Breast epithelium (tissue), 4 donors: ENCODE measurements at places on chromosomes 2 and 18.

GRCh38 chr2:177783835-177784744, 288.5 kb downstream of the PDE11A start:
- DNase-seq: no peak

GRCh38 chr2:240302933-240303595, 132.4 kb upstream of the GPC1 start:
- DNase-seq: no peak

DNA sequence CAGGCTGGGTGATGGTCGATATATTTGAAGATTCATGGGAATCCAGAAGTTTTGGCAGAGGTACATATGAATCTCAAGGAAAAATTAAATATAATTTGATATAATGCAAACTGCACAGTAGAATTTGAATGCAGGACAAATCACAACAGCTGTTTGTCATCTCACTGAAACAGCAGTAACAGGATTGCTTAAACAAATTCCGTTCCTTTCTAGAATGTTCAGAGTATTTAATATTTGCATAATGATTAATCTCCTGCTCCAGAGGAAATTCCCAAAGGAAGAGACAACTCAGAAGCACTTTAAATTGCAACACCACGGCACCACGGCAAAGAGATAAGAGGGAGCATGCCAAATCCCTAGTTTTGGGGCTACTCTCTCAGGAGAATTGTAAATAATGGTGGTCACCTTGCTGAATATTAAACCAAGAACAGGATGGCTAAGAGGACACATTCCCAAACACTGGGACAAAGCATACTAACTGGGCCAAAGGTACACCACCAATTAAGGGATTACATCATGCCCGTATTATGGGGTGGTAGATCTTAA, 67.8 kb upstream of the MAP4K3 start:
- no peak for DNase-seq

- no peak for DNase-seq
These were observed 99.2 kb upstream of the ITGA4 start for GRCh38 chr2:181357979-181358378.

- no peak for DNase-seq
These were observed 352.3 kb downstream of the PARD3B start for GRCh38 chr2:204897561-204897960.

DNA sequence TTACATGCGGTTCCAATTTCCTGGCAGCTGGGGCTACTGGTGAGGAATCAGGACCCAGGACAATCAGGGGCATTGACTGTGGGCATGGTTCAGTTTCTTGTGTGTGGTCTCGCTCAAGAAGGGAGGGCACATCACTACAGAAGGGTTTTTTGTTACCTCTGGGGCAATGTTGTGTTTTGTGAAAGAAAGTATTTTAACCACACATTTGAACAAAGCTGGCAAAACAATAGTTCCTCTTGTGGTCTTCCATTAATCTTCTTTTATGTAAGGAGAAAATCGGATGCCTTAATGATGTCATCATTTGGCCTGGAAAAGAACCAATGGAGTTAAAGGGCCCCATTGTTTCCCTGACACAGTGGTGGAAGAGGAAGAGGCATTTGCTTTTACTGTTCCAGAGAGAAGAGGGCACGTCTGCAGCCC, 197.4 kb downstream of the SH3BP4 start:
- DNase-seq: no peak

- DNase-seq: no peak
These were observed 61.4 kb downstream of the XDH start for GRCh38 chr2:31353179-31353578.

DNA sequence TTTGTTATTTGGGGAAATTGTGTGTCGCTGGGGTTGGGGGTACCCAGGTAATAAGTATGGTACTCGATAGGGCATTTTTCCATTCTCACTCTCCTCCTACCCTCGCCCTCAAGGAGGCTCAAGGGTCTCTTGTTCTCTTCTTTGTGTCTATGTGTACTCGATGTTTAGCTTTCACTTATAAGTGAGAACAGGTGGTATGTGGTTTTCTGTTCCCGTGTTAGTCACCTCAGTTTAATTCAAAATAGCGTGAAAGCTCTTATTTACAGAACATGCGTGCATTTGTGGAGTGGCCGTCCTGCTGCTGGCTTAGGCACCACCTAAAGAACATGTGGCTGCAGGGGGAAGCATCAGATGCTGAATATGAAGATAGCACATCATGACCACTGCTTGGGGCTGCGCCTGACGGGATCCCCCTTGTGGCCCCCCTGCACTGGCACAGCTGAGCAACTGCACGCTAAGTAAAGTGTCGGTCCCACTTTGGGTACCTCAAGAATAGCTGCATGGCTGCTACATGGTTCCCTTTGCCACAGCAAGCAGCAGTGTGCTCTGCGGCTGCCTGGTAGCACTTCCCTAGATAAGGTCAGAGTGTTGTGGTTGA, 569.0 kb downstream of the DCDC2C start:
- no peak for DNase-seq

DNA sequence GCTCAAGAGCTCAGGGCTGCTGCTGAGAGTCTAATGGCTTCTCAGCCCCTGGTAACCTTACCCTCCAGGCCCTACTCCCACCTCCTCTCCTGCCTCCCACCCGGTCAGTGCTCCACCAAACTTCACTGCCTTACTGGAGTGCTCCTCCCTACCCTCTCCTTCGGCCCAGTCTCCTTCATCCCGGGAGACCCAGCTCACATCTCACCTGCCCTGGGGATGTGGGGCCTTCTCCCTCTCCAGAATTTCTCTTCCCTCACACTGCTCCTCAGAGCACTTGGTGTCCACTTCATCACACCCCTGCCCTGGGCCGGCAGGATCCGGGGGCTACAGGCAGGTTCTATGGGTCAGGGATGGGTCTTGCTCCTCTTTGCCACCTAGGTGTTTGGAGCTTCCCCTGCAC, 21.6 kb downstream of the PTPN18 start:
- DNase-seq: no peak

DNA sequence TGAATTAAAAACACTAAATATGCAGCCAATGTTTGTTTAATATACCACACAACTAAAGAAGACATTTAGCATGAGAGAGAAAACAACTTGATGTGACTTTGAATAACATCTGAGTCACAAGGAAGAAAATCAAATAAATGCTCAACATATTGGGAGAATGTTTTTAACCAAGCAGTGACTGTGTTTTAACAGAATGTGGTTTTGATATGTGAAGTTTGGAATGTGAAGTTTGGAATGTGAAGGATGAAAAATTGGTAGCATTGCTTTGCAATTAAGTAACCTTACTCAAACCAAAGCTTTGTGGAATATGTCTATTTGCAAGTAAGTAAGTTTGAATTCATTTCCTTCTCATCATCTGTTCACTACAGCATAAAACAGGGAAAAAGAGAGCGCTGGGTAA, 128.2 kb upstream of the DNAJC10 start:
- no peak for DNase-seq

- DNase-seq: no peak
These were observed 174.6 kb upstream of the TPO start for GRCh38 chr2:1238598-1239138.

DNA sequence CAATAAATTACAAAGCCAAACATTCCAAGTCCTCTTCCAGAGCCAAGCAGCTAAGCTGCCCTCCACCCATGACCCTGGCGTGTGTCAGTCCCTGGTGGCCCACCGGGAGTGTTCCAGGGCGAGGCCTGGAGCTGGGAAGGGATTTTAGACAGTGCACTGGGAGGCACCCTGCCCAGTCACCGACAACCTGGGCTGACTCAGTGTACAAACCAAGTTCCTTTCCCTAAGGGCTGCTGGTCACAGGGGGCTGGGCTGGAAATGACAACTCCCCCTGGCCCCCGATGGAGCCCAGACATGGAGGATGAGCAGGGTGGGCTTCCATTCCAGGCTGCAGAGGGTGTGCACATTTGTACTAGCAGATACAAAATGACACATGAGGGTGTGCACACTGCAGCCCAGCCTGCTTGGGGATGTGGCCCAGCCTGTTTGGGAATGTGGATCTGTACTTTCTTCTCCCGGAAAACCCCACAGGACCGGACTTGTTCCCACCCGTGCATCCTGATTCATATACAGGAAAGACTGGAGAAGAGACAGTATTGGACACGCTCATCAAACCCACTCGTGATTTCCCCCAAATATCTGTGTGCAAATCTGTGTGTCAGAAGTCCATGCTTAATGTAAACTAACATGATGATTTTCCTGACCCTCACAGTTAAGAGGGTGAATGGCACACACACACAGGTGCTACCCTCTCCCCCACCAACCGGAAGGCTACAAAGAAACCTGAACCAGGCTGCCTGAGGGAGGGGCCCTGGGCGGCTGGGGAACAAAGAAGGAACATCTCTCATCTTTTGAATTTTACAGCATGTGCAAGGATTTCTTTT, 58.9 kb downstream of the NDUFA10 start:
- no peak for DNase-seq

GRCh38 chr2:121489284-121489683, 41.4 kb upstream of the RNU4ATAC start:
- no peak for DNase-seq

- DNase-seq: no peak
These were observed 61.3 kb upstream of the NXPH2 start for GRCh38 chr2:138841459-138841858.

DNA sequence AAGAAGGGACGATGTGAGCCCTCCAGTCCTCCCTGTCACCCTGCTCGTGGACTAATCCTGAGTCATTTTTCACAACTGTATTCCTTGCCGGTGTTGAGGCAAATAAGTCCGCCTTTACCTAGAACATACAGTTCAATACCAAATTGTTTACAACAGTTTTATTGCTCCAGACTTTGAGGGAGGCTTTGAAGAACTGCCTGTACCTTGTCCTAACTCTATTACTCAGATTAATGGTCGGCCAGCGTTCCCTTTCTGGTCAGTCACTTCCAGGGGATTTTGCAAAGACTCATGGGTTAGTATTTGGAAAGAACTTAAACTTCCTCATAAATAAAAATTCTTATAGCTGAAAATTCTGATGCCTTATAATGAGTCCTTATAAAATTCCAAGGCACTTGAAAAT, 85.1 kb upstream of the ZNF532 start:
- DNase-seq: no peak

DNA sequence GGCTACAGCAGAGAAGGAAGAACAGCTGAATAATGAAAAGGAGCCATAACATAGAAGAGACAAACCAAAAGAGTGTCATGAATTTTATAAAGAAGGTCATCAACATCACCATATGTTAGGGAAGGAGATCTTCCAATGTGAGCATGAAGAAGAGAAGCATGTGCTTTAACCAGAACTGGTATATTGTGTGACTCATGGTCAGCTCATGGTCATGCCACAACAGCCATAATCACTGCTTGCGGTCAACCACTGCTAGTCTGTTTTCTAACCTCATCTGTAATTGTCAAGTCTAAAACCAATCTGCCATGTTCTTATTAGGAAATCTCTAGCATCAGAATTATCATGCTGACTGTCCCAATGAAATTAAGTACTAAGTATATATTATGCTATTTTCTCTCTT, 204.1 kb upstream of the VRK2 start:
- DNase-seq: no peak

- DNase-seq: no peak
These were observed 86.5 kb upstream of the UGP2 start for GRCh38 chr2:63755216-63755615.

DNA sequence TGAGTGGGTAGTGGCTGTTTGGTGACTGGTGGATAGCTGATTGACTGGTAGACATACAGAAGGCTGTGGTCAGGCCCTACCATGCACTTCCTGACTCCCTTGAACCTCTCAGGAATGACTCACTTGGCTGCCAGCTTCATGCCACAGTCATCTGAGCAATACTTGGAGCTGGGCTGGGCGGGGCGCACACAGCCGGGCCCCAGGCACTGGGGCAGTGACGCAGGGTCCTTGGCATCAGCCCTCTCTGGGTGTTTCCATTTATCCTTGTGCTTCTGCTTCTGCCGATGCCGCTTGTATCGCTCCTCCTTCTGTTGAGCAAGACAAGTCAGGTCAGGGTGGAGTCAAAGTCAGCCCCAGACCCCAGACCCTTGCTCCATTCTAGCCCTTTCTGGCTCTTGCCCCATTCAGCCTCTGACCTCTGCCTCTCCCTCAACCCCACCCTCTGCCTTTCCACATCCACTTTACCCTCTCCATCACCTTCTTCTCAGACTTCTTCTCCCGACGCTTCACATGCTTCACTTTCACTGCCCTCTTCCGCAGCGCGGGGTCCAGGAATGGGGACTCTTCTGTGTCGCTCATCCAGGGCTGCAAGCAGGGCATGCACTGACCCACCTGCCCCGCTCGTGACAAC, 3.0 kb upstream of the MBD1 start:
- DNase-seq: no peak

DNA sequence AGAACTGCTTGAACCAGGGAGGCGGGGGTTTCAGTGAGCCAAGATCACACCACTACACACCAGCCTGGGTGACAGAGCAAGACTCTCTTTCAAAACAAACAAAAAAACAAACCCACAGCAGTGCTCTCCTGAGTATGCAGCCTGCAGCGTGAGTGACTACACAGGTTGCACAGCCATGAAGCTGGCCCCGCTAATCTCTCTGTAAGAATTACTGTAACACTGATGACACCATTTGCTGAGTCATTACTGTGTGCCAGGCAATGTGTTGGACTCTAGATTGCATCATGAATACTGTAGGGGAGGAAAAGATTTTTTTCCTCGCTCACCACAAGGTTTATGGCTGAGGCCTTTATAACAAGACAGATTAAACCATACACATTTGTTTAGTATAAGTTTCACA, 118.6 kb upstream of the ATP8B1 start:
- no peak for DNase-seq

- no peak for DNase-seq
These were observed 264.2 kb upstream of the EPAS1 start for GRCh38 chr2:46032996-46033395.

- no peak for DNase-seq
These were observed 213.4 kb downstream of the ZFP36L2 start for GRCh38 chr2:43012966-43013365.

DNA sequence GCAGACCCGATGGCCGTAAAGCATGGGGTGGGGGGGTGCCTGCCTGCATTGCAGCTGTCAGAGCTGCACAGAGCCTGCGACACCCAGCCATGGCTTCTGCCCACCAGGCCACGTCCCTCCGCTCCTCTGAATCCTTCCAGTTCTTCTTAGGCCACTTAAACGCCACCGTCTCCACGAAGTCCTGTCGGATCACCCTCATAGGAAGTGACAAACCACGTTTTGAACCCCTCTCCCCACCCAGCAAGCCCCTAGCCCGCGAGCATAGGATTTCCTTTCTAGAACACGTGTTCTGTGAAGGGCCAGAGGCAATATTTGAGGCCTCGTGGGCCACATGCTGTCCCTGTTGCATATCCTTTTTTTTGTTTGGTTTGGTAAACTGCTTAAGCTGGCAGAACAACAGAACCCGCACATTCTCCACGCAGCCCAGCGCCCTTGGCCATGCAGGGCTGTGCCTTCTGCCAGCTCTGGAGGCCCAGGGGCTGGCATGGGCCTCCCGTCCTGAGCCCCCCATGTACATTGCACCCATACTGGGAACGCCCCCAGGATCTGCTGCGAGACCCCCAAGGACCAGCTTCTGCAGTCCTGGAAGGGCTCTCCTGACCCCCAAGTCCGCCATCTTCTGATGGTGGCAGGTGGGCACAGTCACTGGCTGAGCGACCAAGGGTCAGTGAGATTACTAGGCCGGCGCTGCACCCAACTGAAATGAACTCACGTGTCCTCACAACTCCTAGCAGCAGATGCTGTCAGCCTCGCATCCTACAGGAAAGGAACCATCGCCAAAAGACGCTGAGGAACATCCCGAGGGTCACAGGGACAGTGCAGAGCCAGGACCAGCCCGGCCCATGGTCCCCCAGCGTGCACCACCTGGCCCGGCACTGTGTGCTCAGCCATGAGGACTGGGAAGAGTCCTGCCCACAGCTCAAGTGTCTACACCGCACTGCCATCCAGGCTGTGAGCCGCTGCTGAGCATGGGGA, 35.1 kb downstream of the ADI1 start:
- DNase-seq: no peak
